ENCODE measurements at places on chromosomes 1 and 21.

DNA sequence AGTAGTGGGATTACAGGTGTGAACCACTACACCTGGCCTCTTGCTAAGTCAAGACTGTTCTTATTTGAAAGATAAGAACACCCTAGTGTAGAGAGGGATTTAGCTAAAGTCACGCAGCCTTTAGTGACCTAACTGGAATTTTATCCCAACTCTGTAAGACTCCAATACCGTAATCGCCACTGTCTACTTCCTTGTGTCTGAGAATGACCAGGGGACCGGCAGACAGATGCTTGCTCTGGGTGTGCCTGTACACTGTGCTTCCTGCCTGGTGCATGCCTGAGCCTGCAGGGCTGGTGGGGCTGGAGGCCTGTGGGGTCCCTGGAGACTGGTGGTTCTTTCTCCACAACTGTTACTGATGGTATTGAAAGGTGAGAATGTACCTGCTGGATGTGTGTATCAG, 15.3 kb downstream of the MFSD2A start:
- no peak for DNase-seq

- DNase-seq: no peak
These were observed 48.2 kb downstream of the CYP2J2 start for GRCh38 chr1:59878370-59878769.

- no peak for DNase-seq
These were observed 389.9 kb downstream of the SMYD3 start for GRCh38 chr1:246117066-246117791.

DNA sequence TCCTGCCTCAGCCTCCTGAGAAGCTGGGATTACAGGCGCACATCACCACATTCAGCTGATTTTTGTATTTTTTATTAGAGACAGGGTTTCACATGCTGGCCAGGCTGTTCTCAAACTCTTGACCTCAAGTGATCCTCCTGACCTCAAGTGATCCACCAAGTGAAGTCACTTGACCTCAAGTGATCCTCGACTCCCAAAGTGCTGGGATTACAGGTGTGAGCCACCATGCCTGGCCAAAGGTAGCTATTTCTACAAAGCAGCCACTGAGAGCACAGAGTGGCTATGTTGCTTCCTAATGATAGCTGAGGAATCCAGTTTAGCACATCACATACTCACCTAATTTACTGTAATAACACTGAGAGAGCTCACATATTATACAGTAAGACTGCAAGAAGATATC, 44.8 kb upstream of the CPLANE2 start:
- DNase-seq: no peak

- DNase-seq: no peak
These were observed 1.7 kb upstream of the ADAMTS4 start for GRCh38 chr1:161200421-161200991.

DNA sequence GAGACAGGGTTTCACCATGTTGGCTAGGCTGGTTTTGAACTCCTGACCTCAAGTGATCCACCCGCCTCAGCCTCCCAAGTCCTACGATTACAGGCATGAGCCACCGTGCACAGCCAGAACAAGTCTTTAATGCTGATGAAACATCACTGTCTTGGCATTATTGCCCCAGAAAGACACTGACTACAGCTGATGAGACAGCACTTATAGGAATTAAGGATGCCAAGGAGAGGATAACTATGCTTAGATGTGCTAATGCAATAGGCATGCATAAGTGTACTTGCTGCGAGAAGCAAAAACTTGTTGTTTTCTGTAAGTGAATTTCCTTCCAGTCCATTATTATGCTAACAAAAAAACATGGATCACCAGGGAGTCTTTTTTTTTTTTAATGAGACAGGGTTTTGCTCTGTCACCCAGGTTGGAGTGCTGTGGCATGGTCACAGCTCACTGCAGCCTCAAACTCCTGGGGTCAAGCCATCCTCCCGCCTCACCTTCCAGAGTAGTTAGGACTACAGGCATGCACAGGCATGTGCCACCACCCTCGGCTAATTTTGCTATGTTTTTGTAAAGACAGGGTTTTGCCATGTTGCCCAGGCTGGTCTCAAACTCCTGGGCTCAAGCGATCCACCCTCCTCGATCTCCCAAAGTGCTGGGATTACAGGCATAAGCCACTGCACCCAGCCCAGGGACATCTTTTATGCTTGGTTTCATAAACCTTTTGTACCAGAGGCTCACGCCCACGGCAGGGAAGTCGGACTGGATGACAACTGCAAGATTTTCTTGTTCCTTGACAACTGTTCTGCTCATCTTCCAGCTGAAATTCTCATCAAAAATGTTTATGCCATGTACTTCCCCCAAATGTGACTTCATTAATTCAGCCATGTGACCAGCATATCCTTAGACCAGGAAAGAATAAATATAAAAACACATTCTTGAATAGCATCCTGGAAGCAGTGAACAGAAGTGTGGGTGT, 23.1 kb downstream of the RHEX start:
- DNase-seq: no peak

DNA sequence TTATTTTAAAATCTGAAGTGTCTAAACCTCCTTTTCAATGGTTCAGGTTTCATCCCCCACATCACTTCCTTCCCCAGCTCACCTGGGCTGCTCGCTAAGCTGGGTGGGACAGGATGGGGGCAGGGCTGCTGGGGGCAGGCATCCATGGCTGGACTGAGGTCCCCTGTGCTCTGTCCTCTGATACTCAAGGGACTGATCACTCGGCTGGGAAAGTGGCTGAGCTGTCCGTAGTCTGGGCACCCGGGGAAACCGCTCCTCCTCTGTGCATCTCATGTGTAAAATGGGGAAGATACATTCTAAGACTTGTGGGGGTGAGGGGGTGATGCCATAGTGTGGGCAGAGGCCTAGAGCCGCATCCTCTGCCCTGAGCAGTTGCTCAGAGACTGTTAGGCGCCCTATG, 411.2 kb downstream of the MATN1 start:
- DNase-seq: no peak

DNA sequence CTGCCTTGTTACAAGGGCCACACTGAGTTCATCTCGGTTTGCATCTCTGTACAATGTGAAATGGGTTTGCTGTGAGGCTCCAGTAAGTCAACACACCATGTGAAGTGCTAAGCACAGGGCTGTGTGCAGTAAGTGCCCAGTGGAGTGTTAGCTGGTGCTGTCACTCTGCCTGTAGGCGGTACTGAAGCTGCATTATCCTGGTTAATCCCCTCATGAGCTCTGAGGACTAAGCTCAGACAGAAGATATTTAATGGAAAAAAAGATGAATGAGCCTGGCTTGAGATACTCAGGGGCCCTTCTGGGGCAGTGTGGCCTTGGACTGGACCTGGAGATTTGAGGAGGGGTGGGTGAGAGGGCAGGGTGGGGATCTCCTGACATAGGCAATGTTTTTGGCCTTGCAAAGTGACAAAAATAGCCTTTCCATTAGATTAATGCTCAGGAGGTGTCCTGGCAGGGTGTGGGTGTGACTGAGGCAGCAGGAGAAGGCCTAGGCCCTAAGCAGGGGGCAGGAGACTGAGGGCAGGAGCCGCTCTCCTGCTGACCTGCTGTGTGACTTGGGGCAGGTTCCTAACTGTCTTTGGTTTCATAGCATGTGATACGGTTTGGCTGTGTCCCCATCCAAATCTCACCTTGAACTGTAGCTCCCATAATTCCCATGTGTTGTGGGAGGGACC, 570.5 kb downstream of the PTPRU start:
- DNase-seq: no peak

DNA sequence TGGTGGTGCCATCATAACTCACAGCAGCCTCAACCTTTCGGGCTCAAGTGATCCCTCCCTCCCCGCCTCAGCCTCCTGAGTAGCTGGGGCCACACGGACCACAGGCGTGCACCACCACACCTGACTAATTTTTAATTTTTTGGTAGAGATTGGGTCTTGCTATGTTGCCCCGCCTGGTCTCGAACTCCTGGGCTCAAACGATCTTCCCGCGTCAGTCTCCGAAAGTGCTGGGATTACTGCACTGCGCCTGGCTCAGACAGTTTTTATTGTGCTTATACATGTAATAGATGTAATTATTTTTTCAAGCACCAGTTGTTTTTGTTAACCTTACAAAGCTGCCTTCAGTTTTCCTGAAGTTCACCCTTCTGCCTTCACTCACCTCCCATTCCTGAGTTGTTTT, 38.0 kb upstream of the HMGN1 start:
- no peak for DNase-seq

- no peak for DNase-seq
These were observed 74.9 kb downstream of the NFASC start for GRCh38 chr1:204945565-204945977.

- no peak for DNase-seq
These were observed 75.9 kb upstream of the VCAM1 start for GRCh38 chr1:100643471-100644196.

DNA sequence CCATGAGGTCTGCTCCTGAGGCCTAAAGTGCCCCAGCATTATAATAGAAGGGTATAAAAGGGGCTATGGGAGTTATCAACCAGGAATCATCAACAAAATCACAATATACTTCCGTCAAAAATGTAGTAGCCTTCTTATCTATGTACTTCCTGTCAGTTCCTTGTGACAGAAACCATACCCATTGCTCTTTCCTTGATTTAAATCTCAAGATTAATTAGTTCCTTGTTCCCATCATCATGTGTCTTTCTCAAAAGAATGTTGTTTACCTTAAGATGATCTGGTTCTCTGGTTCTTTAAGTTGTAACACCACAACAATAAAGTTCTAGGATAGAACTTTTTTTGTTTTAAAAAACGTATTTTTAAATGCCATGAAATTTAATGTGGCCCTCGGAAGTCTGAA, 833.3 kb downstream of the LTN1 start:
- no peak for DNase-seq

GRCh38 chr1:80445033-80445432, 1355.7 kb upstream of the ADGRL2 start:
- DNase-seq: no peak

DNA sequence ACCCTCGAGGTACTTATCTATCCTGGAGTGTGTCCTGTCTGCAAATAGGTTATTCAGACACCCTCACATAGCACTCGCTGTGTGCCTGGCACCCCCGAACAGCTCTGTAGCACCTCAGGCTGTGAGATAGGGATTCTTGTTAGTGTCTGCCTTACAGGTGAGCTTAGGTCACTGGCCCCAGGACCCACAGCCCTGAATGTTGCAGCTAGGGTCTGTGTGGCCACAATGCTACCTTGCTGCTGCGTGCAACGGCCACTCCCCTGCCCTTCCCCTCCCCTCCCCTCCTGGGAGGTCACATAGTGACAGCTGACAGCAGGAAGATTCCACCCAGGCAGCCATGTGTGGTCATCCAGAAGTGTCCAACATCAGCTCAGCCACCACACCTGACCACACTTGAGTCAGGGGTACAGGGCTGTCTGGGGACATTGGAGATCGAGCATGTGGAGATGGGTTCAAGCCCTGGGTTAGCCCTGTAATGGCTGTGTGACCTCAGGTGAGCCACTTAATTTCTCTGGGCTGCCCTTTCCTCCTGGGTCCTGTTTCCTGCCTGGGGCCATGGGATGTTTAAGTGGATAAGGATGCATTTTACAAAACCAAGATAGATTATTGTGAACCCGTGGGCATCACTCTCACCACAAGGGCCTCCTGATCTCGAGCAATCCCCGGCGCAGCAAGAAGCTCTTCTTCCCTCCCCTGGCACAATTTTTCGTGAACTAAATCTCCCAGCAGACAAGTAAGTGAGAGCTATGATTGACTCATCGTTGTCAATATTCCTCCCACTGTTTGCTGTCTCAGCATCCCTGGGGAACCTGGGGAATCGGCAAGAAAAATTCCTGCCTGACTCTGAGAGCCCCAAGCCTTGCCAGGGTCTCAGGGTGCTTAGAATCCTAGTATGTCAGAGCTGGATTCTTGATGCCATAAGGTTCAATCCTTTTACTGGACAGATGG, 208.7 kb downstream of the PTPRU start:
- DNase-seq: no peak

- no peak for DNase-seq
These were observed 42.7 kb upstream of the SLC16A1 start for GRCh38 chr1:112998592-112999235.

DNA sequence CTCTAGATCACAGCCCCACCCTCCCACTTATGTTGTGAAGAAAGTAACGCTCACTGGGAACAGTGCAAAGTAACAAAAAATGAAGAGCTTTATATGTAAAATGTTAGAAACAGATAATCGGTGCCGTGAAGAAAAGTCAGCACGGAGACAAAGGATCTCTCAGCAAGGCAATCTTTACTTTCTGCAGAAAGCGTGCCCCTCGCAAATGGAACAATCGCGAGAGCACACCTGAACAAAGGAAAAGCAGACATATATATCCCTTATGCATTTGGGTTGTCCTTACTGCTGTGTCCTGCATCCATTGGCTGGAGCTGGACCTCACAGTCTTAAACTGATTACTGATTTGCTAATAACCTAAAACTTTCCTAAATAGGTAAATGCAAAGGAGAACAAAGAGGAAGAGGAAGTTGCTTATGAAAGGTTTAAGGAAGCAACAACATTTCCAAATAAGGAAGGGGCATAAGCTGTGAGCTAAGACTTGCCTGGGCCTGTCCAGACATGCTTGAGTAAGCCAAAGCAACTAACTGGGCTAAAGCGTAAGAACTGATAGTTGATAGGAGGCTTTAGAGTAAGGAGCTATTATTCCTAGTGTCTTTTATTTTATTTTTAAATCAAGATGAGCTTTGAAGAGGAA, 89.7 kb downstream of the GTF2B start:
- DNase-seq: no peak

DNA sequence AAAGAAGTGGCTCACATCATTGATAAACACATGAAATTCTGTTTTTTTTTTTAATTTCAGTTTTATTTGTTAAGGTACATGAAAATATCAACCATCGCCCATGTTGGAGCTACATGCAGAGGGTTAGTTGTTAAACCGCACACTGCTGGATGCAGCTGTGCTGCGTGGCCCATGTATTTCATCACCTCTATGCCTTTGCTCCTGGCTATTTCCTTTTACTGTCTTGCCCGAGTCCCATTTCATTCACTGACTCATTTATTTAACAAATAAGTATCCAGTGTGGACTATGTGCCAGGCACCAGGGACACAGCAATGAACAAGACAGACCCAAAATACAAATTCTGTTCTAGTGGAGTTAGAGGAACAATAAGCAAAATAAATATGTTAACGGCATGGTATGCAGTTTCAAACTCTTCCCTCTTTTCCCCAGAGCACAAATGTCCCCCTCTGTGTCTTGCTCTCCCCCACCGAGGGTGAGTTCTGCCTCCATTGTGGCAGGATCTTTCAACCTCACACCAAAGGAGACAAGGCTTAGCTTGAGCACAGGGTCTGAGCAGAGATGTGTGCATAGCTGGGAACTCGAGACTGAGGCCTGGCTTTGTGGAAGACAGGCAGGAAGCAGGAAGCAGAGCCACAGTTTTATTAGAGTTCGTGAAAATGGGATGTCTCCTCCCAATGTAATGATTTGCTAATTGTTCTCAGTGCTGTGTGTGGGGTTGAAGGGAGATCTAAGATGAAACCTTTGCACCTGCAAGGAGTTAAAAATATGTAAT, 44.6 kb downstream of the MAN1C1 start:
- no peak for DNase-seq

Data from stimulated activated CD8-positive, alpha-beta memory T cell treated with anti-CD3 and anti-CD28 coated beads, Interleukin-4, amount 100 ng/mL, for 4 hours (primary cell).